ENCODE measurements at places on chromosomes 2 and 18.

- no peak for DNase-seq
These were observed 208.3 kb upstream of the SYT4 start for GRCh38 chr18:43485545-43485963.

- DNase-seq: no peak
These were observed 87.2 kb upstream of the STON1 start for GRCh38 chr2:48442610-48443360.

- no peak for DNase-seq
These were observed 115.9 kb downstream of the TTC32 start for GRCh38 chr2:19785867-19786266.

- no peak for DNase-seq
These were observed 560.6 kb downstream of the SLC4A3 start for GRCh38 chr2:220188031-220188430.

- DNase-seq: no peak
These were observed 94.2 kb downstream of the CABLES1 start for GRCh38 chr18:23229472-23229871.

GRCh38 chr2:181789827-181790448 lies 101.6 kb upstream of the ITPRID2 start:
- DNase-seq: no peak

- no peak for DNase-seq
These were observed 89.2 kb upstream of the CXCR4 start for GRCh38 chr2:136207030-136207623.

DNA sequence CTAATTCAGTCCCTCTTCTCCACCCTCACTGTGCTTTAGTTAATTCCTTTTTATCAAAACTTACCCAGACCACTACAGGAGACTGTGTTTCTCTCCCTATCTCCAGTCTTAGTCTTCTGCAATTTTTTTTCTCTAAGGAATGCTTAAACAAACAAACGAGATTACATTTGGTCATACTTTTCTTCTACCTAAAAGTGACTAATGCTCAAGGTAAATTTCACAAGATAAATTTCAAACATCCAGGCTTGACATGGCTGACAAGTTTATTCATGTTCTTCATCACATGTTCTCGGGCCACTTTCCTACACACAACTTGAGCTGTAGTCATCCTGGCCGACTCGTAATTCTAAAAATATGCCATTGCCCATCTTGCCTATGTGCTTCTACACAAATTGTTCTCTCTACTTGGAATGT lies 23.2 kb upstream of the ACSL3 start:
- DNase-seq: no peak

DNA sequence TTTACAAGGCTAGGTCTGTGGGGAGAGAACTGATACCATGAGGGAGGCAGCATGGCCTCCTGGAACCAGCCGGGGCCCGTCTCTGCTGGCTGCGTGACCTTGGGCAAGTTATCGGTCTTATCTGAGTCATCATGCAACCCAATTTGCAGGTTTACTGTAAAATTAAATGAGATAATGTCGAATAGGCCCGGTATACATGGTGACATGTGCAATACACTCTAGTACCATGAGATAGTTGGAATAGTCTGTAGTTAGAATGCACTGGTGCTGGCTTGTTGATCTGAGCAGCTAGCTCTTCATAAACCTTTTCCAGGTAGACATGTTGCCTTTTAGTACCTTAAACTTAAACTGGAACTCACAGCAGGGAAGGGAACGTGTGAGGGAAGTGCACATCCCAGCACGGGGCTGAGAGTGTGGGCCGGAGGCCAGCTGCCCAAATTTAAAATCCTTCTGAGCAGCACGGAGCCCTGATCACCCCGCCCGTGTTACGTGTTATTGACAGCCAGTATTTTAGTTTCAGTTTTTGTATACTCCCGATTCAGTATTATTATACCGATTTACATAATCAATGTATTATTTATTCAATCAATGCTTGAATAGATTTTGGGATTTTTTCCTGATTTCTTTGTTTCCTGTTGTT lies 72.4 kb upstream of the HS6ST1 start:
- no peak for DNase-seq

DNA sequence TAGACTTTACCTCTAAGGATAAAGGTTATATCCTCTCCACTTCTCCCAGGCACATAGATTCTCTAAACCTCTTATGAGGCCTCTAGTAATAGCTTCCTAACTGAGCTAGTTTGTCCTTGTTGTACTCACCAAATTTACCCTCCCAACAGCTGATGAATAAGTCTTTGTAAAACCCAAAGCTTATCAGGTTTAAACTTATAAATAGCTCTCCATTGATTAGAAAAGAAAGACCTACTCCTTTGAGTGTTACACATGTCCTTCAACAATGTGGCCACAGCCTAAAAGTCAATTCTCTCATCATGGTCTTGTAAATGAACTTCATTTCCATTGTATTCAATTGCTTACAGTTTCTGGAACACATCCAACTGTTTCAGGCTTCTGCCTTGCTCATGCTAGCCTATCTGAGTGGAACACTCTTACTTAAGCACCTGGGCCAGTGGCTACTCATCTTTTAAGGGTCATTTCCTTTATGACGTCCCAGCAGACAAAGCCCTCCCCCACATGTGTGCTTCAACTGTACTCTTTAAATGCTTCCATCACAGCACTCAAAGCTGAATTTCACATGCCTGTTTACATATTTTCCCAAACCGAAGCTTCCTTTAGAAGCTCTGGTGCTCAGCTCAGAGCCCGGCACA lies 131.6 kb downstream of the CDH2 start:
- DNase-seq: peak; percentile 91

DNA sequence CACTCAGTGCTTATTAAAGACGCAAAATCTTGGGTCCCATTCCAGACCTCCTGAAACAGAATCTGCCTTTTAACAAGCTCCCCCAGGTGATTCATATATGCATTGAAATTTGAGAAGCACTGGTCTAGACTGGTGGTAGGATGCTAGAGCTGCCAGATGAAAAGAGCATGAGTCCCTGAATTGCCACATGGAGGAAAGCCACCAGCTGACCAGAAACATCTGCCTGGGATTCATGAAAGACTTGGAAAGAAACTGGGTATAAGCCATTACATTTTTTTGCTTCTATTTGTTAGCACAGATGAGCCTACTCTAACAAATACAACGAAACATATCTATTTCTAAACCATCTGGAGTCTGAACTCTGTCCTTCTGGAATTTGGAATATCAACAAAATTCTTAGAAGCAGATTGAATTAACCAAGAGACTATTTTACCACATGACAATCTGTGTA lies 228.9 kb downstream of the RBM43 start:
- DNase-seq: no peak

DNA sequence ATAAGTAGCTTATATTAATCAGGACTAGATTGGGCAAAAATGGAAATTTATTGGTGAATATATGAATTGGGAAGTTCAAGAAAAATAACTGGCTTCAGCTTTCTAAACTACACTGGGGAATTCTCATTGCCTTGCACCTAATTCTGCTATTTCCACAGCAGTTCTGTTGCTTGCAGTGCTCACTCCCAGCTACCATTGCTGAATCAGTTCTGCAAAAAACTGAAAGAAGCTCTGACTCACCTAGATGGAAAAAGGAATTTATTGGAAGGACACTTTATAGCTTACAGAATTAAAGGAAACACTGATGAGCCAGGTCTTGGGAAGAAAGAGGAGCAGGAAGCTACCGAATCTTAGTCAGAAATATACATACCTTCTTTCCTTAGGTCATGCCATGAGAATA lies 60.3 kb upstream of the ACVR1 start:
- DNase-seq: no peak

GRCh38 chr2:227163485-227163997 lies 464 bp downstream of the COL4A4 start:
- DNase-seq: peak; percentile 56

DNA sequence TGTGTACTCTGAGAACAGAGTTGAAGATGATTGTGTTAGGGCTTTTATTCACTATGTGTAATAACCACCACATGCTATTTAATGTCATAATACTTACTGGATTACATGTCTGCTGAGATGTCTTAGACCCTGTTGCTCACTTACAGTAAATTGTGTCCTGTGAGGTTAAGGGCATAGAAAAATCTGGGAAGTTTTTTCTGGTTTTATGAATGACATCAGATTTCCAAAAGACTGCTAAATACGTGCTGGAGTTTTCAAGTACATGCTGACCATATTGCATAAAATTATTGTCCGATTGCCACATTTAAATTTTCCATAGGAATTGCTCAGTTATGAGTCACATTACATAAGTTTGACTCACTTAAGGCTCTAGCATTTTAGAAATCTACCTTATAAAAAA lies 96.7 kb upstream of the COL5A2 start:
- DNase-seq: no peak

- peak; percentile 21 for DNase-seq
These were observed 37.6 kb downstream of the SDC1 start for GRCh38 chr2:20187331-20187730.

DNA sequence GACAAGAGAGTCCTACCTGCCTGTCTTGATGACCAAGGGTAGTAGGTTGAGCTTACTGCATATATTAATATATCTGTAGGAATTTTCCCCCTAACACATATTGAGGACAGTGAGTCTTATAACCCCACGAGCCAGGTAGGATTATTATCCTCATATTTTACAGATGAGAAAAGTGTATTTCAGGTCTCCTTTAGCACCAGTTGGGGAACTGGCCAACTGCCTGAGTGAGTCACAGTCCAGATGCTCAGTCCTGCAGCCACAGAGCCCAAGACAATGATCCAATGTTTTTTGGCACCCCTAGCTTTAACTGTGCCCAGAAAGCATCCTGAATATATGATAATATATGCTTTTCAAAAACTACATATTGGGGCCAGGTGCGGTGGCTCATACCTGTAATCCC lies 30.8 kb upstream of the GLS start:
- no peak for DNase-seq

- DNase-seq: no peak
These were observed 124.6 kb upstream of the CD302 start for GRCh38 chr2:159922563-159922962.

- no peak for DNase-seq
These were observed 81.6 kb downstream of the HS6ST1 start for GRCh38 chr2:128237081-128237534.

DNA sequence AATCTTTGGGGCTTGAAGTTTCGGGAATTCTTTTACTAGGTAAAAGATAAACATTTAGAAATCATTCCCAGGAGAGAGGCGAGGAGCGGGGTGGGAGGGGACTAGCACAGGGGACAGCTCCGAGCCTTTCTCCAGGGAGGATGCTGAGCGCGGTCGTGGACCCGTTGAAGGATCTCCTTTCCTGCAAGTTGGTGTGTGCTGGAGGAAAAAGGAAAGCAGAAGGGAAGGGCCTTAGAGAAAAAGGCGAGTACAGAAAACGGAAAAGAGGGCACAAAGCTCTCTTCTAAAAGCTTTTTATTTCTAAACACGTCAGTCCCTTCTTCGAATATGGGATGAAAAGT lies 640 bp downstream of the SLC39A6 start:
- DNase-seq: no peak

DNA sequence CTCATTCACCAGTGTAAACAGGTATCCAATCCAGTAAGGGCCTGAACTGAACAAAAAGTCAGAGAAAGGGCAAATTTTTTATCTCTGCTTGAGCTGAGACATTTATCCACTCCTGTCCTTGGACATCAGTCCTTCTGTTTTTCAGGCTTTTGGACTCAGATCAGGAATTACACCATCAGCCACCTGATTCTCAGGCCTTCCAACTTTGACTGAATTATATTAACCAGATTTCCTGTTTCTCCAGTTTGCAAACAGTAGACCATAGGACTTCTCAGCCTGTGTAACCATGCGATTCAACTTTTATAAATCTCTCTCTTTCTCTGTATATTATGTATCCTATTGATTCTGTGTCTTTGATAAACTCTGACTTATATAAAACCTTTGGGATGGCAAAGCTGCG lies 289.3 kb upstream of the CDH2 start:
- DNase-seq: no peak

- DNase-seq: no peak
These were observed 115.1 kb downstream of the CDH20 start for GRCh38 chr18:61448316-61448715.

DNA sequence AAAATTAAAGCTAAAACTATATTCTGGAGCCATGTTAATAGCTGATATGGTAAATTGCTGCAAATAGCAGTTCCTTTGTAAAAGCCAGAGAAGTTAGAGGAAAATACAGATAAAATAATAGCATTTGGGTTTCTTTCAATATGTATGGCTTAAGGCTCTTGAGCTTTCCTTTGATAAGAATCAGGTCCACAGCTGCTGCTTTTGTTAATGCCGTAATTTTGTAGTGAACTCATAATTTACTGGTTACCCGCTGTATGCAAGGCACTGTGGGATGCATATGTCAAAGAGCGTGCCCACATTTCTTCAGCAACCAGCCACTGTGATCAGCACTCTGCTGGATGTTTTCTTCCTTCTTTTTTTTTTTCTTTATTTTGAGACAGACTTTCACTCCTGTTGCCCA lies 79.1 kb downstream of the MOGAT1 start:
- DNase-seq: no peak

DNA sequence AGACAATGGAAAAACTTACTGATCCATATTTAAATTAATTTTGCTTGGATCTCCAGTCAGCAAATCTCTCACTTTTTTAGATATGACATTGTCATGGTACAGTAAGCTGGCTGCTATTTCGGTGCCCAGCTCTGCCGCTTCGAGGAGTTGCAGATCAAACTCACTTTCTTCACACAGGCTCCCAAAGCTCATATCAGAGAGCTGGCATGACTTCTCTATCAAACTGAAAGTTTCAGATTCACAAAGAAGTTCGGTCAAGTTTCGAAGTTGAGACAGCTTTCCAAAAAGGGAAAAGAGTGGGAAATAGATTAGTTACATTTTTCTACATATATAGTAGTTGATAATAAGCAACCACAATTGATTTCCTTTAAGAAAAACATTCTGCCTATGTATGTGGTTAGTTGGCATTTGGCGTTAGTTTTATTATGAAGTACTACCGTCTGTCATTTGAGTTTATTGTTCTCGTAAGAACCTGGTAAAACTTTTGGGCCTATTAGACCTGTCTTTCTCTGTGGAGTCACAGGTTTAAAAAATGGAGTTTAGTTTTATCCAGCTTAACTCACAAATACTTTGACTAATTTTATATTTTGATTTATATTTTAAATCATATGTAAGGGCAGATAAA lies 118.8 kb downstream of the ABCA12 start:
- no peak for DNase-seq

GRCh38 chr2:20080839-20081415 lies 29.5 kb upstream of the LAPTM4A start:
- DNase-seq: no peak

DNA sequence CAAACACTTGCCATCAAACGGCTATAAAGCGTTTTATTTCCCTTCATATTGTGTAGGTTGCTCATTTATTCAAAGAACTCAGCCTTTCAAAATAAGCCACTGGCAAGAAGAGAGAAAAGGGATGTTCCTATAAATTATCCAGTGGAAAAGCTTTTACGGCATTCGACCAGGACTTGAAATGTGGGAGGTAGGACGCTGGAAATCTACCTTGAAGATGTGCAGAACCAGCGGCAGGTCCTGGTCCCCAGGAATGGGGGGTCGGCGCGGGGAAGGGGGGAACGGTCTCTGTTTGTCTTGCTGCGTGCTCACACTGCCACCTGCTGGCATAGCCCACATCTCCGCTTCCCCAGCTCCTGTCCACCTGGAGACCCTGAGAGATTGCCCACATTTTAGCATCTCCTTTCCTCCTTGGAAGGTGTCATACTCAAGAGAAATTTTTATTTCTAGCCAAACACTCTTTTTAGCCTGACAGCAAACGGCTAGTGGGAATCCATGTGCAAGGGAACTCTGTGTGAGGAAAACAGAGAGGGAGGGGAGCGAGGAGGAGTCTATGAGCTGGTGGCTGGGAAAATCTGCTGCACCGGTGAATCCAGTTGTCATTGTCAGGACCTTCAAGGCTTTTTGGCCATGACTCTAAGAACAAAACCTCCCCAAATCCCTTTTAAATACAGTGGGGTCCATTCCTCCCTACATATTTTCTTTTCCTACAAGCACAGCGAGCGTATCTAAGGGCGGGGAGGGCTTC lies 349.0 kb upstream of the PKDCC start:
- DNase-seq: peak; percentile 17
